Activated T-cell treated with anti-CD3 and anti-CD28 coated beads for 48 hours (primary cell): ENCODE measurements at places on chromosomes 4 and X.

DNA sequence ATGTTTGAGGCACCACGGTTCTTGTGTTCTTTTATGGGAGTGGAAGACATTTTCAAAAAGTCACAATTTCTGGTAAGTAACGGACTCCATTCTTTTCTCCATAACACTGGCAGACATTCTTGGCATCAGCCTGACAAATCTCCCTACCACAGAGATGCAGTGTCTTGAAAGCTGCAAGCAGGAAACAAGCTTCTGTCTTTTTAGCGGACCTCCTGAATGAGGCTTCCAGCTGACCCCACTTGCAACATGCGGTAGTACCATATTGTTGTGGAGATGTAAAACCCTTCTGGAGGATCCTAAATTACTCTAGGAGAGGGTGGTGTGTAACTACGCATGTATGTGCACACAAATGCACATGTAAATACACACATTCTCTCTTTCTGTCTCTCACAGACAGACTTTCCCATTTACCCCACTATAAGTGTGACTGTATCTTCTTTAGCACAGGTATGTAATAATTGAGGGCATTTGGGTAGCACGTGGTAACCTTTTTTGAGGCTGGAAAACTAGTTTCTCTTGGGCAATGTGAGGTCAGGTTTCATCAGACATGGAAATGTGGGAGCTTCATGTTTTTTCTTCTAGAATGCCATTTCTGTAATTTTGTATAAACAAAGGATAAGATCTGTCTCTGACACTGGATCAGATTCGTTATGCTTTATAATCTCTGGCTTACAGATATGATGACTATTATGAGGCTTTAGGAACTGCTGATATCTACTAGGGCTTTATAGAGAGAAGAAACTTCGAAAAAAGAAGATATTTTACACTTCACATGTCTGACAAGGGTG is 130.1 kb downstream of the MGST2 start:
- no peak for DNase-seq

DNA sequence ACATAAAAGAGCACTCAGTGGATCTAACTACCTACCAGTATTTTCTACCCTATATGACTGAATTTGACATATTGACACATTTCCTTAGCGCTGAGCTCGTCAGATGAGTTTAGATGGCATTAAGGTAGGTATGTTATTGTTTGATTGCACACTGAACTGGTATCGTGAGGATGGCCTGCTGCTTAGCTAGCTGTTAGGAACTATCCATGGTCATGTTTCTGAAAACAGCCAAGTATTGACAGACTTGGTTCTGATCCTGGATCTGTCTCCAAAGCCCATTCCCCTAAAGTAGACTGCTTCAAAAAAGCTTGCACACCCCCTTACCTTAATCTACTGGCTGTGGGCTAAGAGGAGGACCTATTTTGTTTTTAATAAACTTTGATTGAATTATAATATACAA is 32.9 kb downstream of the FNIP2 start:
- DNase-seq: no peak

GRCh38 chr4:37653601-37654000 is 32.6 kb downstream of the RELL1 start:
- no peak for DNase-seq

- DNase-seq: no peak
These were observed 850.2 kb upstream of the SLIT2 start for GRCh38 chr4:19401301-19402080.

DNA sequence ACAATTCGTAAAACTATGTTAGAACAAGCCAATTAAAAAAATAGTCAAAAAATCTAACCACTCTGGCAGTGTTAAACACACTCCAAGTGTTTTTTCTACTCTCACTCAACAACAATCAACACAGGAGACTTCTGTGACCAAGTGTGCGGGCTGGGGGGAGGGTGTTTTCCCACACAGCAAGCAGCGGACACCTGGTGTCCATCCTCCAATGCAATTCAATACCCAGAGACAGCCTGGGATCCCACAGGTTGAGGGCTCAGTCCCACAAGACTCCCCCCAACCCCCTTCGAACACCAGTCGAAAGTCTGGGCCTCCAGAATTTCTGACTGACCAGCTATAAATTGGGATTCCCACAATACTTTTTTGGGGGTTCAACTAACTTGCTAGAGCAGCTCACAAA is 8.3 kb upstream of the PIM2 start:
- no peak for DNase-seq

- DNase-seq: no peak
These were observed 46.7 kb downstream of the DDX60L start for GRCh38 chr4:168433571-168433970.

- no peak for DNase-seq
These were observed 32.0 kb upstream of the FGF16 start for GRCh38 chrX:77415161-77415560.
